AML-193 (cell line): ENCODE measurements at places on chromosomes 3 and 15.

- DNase-seq = no peak
These were observed 74.7 kb downstream of the BTD start for GRCh38 chr3:15676259-15676658.

DNA sequence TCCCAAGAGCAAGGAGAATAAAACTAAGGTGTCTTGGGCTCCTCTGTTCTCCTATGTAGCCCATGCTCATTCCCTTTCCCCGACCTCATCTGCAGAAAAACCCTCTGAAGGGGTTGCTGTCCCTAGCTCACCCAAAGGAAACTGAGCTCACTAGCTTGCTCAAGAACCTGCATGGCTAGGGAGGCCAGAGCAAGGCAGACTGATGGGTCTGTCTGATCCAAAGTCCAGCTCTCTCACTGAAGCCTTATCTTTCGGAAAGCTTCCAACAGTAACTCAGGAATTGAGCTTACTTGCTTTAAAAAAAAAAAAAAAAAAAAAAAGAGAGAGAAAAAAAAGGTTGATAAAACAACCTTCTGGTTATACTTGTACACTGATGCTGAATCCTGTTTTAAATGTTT lies 141.4 kb upstream of the TOPAZ1 start:
- no peak for DNase-seq

DNA sequence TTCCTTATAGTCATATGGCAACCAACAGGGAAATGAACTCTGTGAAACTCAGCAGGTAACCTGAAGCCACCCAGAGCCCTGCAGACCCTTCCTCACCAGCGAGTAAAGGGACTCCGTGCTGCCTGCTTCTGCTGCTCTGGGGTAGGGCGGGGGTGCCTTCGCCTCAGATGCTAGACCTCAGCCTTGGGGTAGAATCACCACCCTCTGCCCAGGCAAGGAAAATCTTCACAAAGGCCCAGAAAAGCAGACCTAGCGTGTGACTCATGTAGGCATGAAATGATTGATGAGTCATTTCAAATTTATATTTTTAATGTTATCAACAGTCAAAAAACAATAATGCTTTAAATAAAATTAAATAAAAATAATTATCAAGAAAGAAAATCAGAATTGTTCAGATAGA lies 6.6 kb downstream of the STIMATE start:
- no peak for DNase-seq

- no peak for DNase-seq
These were observed 566.7 kb upstream of the ROBO1 start for GRCh38 chr3:80334534-80334933.

- no peak for DNase-seq
These were observed 530.8 kb downstream of the FOXP1 start for GRCh38 chr3:71052716-71053115.

- no peak for DNase-seq
These were observed 215.5 kb downstream of the LRRC3B start for GRCh38 chr3:26838026-26838425.

- DNase-seq = no peak
These were observed 79.4 kb upstream of the THBS1 start for GRCh38 chr15:39501366-39502081.

- DNase-seq = no peak
These were observed 207.6 kb downstream of the STAG1 start for GRCh38 chr3:136544532-136544931.

DNA sequence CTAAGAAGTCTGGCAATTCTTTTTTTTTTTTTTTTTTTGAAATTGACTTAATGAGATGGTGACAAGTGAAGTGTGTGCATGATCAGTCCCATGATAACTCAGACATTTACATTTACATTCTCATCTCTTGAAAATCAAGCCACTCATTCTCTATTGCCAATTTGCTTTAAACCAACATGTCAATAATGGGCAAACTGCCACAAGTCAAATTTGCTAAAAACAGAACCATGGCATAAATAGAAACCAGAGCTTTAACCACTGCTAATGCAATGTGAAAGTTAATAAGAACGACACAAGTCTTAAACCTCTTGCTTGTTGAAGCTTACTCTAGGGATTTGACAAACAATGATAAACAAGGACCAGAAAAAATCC lies 12.0 kb upstream of the COL8A1 start:
- no peak for DNase-seq

GRCh38 chr3:177528306-177529070 lies 331.2 kb upstream of the TBL1XR1 start:
- no peak for DNase-seq

GRCh38 chr3:115351193-115351592 lies 204.1 kb upstream of the ZBTB20 start:
- DNase-seq = no peak

DNA sequence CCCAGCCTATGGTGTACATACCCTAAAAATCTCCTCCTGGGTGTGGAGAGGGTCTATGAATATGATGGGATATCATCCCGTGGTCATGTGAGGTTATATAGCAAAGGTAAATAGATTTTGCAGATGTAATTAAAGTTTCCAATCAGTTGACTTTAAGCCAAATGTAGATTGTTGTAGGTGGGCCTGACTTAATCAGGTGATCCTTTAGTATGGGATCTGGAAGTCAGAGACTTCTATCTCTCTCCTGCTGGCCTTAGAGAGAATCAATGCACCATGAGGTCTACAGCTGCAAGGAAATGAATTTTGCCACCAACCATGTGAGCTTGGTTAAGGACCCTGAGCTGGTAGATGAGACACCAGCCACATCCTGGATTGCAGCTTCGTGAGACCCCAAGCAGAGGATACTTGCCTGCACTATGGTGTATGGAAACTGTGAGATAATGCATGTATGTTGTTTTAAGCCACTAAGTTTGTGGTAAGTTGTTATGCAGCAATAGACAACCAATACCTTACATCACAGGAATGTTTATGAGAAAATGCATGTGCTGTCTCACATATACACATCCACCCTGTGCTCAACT lies 137.1 kb upstream of the SLC6A11 start:
- DNase-seq = no peak

GRCh38 chr3:73950865-73951558 lies 326.3 kb upstream of the PDZRN3 start:
- DNase-seq = no peak

DNA sequence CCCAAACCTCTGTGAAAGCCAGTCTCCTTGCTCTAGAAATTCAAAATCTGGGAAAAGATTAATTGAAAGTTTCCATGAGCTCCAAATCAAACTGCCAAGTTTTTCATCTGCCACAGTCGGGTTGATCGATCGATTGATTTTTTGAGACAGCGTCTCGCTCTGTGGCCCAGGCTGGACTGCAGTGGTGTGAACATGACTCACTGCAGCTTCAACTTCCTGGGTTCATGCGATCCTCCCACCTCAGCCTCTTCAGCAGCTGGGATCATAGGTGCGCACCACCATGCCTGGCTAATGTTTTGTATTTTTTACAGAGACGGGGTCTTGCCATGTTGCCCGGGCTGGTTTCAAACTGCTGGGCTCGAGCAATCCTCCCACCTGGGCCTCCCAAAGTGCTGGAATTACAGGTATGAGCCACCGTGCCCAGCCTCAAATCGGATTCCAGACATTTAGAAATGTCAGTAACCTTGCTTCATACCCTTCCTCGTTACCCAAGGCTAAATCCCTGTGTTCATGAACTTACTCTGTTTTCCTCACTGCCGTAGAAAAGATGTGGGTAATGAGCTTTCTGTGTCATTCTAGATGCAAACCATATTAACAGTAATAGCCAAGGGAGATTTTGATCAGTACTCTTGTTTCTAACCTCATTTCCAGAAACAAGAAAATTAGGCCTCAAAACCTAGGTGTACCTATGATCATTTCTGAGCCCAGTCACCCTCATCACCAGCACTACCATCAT lies 105.9 kb upstream of the AKAP13 start:
- DNase-seq = no peak

DNA sequence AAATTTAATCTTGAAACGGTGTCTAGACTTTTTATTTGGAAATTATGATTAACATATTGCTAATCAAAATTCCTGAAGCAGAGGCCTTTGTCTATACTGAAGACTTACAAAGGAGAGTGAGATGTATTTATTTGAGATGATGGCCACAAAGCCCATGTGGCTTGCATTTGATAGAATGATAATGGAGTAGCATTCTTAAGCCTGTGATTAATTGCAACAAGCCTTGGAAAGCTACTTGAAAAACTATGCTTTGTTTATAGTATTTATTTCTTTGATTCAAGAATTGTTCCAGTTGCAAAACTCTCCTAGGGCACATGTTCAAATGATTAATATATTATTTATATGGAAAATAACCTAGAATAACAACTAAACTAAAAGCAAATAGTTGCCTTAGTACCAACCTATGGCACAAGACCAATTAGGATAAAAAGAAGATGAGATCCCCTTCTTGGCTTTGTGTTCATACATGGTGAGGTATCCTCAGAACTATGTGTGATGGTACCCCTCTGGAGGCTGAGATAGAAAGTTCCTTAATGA lies 244.1 kb upstream of the TBL1XR1 start:
- DNase-seq = no peak

GRCh38 chr15:86915811-86916331 lies 836.2 kb downstream of the AGBL1 start:
- peak; percentile 13 for DNase-seq

DNA sequence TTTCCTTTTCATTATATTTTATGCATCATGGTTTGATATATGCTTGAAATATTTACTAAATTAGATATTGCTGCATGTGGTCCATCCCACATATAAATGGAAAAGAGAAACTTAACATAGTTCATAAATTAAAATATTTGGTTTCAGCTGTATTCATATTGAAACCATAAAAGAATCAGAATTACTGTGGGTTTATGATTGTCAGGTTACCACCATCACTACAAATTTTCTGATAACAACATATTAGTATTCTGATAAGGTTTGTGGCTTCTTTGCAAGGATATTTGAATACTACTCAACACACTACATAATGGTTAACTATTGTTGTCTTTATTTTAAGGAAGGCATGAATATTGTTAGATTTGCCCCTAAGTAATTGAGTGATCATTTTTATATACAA lies 235.5 kb downstream of the UBE2E2 start:
- no peak for DNase-seq

DNA sequence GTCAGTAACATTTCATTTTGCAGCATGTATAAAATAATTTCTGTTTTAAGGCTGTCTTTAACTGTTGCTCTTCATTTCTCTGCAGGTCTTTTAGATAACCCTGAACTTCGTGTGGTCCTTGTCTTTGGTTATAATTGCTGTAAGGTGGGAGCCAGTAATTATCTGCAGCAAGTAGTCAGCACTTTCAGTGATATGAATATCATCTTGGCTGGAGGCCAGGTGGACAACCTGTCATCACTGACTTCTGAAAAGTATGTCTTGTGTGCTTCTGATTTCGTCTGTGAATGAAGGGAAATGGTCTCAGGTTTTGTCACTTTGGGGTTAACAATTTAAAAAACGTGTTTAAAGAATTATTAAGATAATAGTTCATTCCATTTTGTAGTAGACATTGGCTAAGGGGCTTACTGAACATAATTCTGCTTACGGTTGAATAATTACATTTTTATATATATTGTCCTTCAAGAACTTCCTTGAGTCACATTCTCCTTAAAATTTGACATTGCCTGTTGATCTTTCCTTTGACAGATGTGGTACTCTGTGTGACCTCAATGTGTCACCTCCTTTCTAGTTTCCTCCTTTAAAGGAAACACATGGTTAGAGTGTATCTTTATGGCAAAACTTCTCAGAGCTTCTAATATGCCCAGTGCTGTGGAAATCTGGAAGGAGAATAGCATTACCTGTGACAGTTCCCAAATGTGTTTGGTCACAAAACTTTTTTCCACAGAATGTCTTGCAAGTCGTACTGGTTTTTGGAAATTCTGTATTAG lies 26.3 kb downstream of the FBXO22 start:
- DNase-seq = no peak

GRCh38 chr3:37988931-37989525 lies 1.6 kb upstream of the VILL start:
- no peak for DNase-seq

GRCh38 chr15:36256404-36256807 lies 323.0 kb upstream of the CDIN1 start:
- no peak for DNase-seq

DNA sequence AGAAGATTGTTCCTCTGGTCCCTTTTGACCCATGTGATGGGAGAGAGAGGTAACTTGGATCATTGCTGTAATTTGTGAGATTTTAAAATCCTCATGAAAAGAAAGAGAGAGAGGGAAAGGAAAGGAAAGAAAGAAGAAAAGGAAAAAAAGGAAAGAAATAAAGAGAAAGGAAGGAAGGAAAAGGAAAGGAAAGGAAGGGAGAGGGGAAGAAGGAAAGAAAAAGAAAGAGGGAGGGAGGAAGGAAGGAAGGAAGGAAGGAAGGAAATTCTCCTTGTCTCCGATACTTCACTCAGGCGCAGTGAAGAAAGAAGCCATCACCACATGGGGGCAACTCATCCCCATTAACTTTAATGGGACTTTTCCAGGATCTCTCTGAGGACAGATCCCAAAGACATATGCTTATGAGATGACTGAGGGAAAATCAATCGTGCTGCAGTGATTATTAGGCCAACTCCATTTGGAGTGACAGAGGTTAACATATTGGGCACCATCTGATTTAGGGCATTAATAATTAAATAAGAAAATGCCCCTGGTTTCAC lies 123.0 kb downstream of the MEGF11 start:
- no peak for DNase-seq

- no peak for DNase-seq
These were observed 197.0 kb downstream of the NR1D2 start for GRCh38 chr3:24142127-24142526.

DNA sequence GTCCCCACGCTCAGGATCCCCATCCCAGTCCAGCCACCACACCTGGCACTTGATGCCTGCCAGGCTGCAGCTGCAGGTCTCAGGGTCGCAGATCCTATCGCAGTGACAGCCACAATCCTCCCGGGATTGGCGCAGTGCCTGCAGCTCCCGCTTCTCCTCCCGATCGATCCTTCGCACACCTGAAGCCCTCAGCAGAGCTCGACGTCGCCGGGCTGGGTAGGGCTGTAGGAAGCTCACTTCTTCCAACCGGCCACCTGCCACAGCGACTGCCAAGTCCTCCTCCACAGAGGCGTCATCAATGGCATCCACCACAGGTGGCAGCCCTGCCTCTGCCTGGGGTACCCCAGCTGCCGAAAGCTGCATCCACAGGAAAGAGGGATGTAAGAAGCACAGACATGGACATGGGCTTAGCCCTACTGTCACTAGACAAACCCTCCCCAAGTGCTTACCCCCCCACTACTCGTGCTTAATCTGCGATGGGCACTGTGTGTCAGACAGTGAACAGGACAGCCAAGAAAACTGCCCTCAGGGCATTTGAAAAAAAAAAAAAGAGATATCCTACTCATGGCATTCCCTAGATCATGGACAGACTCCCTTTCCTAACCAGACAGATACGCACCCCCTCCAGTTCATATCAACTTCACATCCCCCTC lies 9.2 kb downstream of the CSRNP1 start:
- no peak for DNase-seq

DNA sequence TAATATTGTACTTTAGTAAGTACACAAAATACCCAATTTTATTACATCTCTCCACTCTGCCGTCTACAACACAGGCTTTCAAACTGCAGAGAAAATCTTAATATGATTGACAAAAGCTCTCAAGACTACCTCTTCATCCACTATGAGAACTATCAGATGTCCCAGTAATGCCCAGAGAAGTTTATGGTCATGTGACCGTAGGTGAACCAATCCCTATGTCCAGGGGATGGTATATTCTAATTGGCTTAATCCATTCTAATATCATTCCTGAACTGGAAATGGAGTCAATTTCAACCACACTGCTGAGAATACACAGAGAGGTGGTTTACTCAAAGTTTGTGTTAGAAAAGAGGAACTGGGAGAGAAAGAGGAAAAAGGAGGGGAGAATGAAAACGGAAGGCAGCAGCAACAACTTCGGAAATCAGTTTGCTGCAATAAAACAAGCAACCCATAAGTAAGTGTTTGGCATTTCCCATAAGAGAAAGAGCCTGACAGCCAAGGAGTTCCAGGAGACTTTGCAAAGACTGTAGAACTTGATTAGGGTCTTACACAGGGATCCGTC lies 7.3 kb downstream of the SST start:
- DNase-seq = peak; percentile 56
